ENCODE measurements at places on chromosomes 5 and 9.

DNA sequence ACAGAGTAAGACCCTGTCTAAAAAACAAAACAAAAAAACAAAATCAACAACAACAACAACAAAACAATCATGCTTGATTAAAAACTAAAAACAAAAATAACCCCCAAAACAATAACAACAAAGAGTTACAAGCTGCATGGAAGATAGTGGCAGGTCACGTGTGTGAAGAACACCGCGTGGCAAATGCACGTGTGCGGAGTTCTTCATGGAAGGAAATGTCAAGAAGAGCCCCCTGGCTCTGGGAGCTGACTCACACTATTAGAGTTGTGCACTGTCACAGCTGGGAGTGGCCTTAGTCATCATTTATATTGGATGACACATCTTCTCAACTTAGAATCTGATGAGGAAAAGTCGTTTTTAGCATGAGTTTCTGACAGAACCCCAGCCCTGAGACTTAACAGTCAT, 110.5 kb downstream of the JMY start:
- peak; percentile 46 for DNase-seq

- peak; percentile 64 for DNase-seq
These were observed 271.6 kb upstream of the MAP3K1 start for GRCh38 chr5:56543441-56544388.

GRCh38 chr5:102536323-102536928, 37.6 kb upstream of the SLCO6A1 start:
- DNase-seq, result no peak

DNA sequence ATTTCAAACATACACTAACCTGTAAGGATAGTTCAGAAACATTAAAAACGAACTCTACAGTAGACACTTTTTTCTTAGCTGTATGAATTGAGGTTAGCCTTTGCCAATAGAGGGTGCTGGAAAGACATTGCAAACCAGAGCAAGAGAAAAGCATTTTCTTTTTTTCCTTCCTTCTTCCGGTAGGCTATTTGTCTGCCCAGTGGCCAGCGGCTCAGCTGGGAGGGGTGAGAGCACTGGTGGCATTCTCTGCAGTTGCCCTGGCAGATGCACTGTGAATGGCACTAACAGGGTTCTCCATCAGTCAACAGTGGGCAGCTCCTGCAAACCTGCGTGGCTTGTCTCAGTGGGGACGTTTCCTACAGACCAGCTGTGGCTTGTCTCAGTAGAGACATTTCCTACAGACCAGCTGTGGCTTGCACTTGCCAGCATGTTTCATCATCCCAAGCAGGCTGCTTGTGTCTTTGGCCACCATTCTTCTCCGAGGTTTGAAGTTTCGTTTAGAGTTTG, 984.5 kb upstream of the CDH18 start:
- peak; percentile 48 for DNase-seq
